ENCODE measurements at places on chromosomes 2 and 18. TPM values are rescaled to one million over a fixed set of nuclear protein-coding genes. Genes with fewer than 3 reads are reported as not detected.

The DIPK1C gene
- not detected for polyA plus RNA-seq

The ANKZF1 gene
- polyA plus RNA-seq: 29.9 TPM

The PID1 gene
- polyA plus RNA-seq: 2.2 TPM

The SETBP1 gene
- 1.6 TPM for polyA plus RNA-seq

The ASB18 gene
- polyA plus RNA-seq: not detected

The MOGAT1 gene
- polyA plus RNA-seq: 0.63 TPM

The EPHA4 gene
- 4.1 TPM for polyA plus RNA-seq

The MZT2B gene
- 233 TPM for polyA plus RNA-seq

The ANKRD30BL gene
- polyA plus RNA-seq: 0.26 TPM

The DHRS9 gene
- not detected for polyA plus RNA-seq

The PTPRM gene
- 1.6 TPM for polyA plus RNA-seq

The DYSF gene
- polyA plus RNA-seq: 7.3 TPM

The COPS8 gene
- polyA plus RNA-seq: 105 TPM

The MEMO1 gene
- polyA plus RNA-seq: 72.4 TPM

The SERPINB13 gene
- not detected for polyA plus RNA-seq

The EFR3B gene
- 2.9 TPM for polyA plus RNA-seq

The E2F6 gene
- polyA plus RNA-seq: 11.9 TPM

The VSNL1 gene
- 112 TPM for polyA plus RNA-seq

The MEP1B gene
- not detected for polyA plus RNA-seq

The PLEK gene
- 0.06 TPM for polyA plus RNA-seq

The EVA1A gene
- polyA plus RNA-seq: 5.0 TPM

The LYPD6B gene
- polyA plus RNA-seq: 3.6 TPM

The AKAIN1 gene
- not detected for polyA plus RNA-seq

The SKOR2 gene
- polyA plus RNA-seq: not detected

The D2HGDH gene
- 3.7 TPM for polyA plus RNA-seq

The RNASEH1 gene
- polyA plus RNA-seq: 35.5 TPM

The NAPG gene
- 26.8 TPM for polyA plus RNA-seq

The KATNAL2 gene
- polyA plus RNA-seq: 9.9 TPM

The STAMBP gene
- 89.7 TPM for polyA plus RNA-seq

The PRKAG3 gene
- not detected for polyA plus RNA-seq

The SPP2 gene
- not detected for polyA plus RNA-seq

The RAPGEF4 gene
- polyA plus RNA-seq: 1.7 TPM

The BCL11A gene
- 77.6 TPM for polyA plus RNA-seq

The UGT1A9 gene
- polyA plus RNA-seq: not detected

The GKN1 gene
- polyA plus RNA-seq: not detected
